Omental fat pad (tissue), 4 donors: ENCODE measurements at places on chromosomes 7 and 10.

GRCh38 chr7:80318081-80318480 is 183.4 kb downstream of the GNAI1 start:
- no peak for DNase-seq

DNA sequence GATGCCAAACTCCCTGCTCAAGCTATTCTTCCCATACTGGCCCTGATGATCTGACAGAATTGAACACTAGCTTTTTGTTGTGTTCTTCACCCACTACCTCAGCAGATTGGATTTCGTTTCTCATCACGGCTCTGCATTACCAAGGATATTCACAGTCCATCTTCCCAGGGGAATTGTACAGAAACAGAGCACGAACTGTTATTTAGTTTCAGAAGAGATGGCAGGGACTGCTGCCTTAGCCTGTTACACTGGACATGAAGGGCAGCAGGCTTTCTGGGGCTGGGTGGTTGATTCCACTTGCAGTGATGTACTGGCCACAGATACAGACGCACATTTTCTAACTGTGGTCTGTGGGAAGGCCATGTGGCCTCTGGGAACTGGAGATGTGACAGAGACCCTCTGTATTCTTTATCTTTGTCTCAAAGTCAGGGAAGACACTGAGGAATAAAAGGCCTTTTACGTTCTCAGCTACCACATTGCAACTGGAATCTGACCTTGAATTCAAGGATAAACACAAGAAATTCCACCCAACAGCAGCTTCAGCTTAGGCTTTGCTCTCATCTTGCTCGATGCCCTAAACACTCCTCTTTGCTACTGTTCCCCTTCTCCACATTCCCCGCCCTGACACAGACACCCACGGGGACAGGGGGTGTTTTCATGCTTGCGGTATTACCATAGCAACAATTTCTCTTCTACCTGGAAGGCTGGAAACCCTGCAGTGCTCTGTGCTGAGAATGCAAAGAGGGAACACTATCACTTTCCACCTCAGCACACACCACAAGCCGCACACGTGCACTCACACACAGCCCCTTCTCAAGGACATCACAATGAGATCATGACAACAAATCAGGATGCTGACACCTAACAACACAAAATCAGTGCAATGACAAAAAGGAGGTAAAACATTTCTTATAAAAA is 81.7 kb downstream of the RNF216 start:
- DNase-seq = no peak

- DNase-seq = no peak
These were observed 714.1 kb downstream of the AUTS2 start for GRCh38 chr7:70312336-70312735.

- no peak for DNase-seq
These were observed 138.9 kb upstream of the PPIF start for GRCh38 chr10:79208251-79208983.

DNA sequence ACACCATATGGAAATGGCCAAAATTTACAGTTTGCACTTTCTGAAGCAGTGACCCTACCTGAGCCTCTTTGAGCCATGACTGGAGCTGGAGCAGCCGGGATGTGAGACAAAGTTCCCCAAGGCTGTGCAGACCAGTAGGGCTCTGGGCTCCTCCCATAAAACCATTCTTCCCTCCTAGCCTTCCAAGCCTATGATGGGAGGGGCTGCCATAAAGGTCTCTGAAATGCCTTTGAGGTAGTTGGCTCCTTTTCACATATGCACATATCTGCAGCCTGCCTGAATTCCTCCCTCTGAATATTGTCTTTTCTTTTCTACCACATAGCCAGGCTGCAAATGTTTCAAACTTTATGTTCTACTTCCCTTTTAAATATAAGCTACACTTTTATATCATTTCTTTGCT is 516.6 kb upstream of the POM121L12 start:
- DNase-seq = no peak

- DNase-seq = no peak
These were observed 12.4 kb downstream of the PARD3 start for GRCh38 chr10:34802692-34803091.

GRCh38 chr7:122136078-122136477 is 8.0 kb downstream of the AASS start:
- no peak for DNase-seq

GRCh38 chr7:40918701-40919271 is 784.0 kb downstream of the SUGCT start:
- DNase-seq = no peak

DNA sequence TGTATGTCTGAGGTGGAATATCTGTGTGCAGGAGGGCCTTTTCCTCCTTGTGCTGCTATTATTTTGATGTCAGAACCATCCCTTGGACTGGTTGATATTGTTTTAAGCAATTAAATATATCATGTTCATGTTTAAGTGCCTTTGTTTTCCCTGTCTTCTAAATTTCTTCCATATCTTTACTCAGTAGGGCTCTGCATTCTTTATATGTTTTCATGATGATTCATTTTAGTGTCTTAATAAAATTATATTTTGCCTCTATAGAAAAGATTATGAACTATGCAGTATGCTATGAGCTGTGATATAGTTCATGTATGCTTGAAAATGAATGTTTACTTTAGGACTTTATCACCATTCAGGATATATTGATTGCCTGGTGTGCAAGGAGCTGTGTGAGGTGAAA is 34.8 kb downstream of the AHR start:
- DNase-seq = no peak

- DNase-seq = no peak
These were observed 228.2 kb downstream of the PTEN start for GRCh38 chr10:88091490-88092061.

DNA sequence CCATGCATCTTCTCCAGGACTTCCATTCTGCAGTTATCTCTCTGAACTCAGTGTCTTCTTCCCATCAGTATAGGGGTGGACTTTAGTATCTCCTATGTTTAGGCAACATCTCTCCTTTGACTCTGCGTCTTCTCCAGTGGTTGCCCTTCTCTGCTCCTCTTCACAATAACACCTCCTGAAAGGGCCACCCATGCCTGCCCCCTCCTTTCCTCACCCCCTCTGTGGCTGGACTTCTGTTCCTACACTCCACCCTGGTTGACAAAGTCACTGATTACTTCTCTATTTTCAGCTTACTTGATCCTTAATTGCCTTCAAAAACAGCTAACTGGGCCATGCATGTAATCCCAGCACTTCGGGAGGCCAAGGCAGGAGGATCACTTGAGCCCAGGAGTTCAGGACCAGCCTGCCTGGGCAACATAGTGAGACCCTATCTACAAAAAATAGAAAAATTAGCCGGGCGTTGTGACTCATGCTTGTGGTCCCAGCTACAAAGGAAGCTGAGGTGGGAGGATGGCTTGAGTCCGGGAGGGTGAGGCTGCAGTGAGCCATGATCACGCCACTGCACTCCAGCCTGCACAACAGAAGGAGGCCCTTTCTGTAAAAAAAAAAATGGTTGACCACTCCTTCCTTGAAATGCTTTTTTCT is 13.7 kb downstream of the SRGN start:
- no peak for DNase-seq

- DNase-seq = no peak
These were observed 983 bp downstream of the TNRC18 start for GRCh38 chr7:5422396-5423305.

DNA sequence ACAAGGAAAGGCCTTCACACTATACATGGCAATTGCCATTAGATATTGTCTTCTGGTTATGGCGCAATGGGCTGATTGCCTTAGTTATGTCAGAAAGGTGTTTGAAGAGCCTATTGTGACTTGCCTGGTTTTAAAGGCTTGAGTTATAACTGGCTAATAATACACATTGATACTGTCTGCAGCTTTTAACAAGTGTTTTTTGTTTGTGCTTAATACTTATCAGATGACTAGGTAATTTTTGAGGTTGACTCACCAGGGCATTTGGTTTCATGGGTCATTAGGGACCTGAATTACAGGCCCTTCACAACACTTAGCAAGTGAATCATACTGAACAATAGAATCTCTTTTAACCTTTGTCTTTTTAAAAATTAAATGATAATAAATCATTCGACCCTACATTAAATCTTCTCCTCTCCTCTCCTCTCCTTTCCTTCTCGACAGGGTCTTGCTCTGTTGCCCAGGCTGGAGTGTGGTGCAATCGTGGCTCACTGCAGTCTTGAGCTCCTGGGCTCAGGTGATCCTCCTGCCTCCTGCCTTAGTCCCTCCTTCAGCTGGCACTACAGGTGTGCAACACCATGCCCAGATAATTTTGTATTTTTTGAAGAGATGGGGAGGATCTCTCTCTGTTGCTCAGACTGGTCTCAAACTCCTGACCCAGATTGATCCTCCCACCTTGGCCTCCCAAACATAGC is 196.3 kb downstream of the JCAD start:
- no peak for DNase-seq

- DNase-seq = no peak
These were observed 732.1 kb upstream of the AUTS2 start for GRCh38 chr7:68866200-68866570.

- no peak for DNase-seq
These were observed 116.0 kb upstream of the PCGF5 start for GRCh38 chr10:91104193-91105041.

- no peak for DNase-seq
These were observed 371.0 kb downstream of the NRG3 start for GRCh38 chr10:82245906-82246560.

GRCh38 chr7:136278057-136278456 is 300.9 kb upstream of the MTPN start:
- DNase-seq = no peak

DNA sequence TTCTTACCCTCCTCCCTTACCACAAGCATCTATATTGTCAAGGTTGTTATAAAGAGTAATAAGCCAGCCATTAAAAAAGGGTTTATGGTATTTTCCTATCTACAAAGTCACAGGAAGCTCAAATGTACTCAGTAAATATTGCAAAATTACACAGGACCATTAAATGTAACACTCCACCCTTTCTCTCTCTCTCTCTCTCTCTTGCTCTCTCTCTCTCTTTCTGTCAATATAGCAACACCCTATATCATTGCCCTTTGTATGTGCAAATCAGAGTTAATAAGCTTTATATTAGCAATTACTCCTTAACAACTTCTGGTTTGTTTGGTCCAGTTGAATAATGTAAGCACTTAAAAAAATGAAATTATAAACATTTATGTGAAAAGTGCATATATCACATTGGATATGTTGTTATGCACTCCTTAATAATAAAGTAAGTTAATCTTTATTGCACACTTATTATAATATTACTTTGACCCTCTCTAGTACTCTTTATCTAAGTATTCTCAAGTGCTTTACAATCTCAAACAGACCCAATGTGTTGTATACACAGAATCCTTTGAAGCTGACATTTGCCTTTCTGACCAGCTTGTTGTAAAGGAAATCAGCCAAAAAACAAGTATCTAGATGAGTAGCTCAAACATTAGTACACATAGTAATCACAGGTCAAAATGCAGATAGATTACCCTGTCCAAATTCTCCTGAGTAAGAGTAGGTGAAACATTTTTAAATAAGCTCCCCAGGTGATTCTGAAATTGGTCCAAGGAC is 93.2 kb downstream of the CFTR start:
- DNase-seq = no peak

GRCh38 chr7:108146070-108146842 is 16.1 kb upstream of the LAMB4 start:
- no peak for DNase-seq

GRCh38 chr10:34181553-34182300 is 633.4 kb downstream of the PARD3 start:
- no peak for DNase-seq

DNA sequence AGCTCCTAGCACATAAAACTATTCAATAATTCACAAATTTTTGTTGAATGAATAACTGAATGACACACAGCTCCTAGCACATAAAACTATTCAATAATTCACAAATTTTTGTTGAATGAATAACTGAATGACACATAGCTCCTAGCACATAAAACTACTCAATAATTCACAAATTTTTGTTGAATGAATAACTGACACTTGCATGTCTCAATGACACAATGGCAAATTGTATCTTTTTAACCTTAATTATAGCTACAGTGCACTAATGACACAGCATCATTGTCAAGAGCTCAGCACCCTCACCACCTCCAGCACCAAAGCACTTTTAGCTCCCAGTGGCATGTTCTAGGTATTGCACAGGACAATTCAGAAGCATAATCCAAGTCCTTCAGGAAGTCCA is 131.6 kb downstream of the PDE1C start:
- DNase-seq = no peak

- DNase-seq = no peak
These were observed 44.0 kb downstream of the ADK start for GRCh38 chr10:74194999-74195398.

- no peak for DNase-seq
These were observed 123.0 kb upstream of the FZD8 start for GRCh38 chr10:35765066-35765527.
